ENCODE measurements at places on chromosomes 1 and 21.

DNA sequence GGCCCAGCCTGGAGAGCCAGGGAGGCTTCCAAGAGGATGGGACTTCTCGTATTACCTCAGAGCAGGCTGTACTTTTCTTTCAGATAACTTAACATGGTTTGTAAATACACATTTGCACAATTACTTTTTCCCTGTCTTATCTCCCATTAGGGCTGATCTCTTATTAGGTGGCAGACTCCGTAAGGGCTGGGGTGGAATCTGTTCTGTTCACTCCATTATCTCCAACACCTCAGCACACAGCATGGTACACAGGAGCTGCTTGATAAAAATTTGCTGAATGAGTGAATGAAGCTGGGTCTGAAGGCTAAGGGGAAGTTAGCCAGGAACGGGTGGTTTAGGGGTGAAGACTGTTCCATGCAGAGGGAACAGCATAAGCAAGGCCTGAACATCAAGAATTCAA lies 48.9 kb downstream of the LDLRAD2 start:
- no peak for DNase-seq

DNA sequence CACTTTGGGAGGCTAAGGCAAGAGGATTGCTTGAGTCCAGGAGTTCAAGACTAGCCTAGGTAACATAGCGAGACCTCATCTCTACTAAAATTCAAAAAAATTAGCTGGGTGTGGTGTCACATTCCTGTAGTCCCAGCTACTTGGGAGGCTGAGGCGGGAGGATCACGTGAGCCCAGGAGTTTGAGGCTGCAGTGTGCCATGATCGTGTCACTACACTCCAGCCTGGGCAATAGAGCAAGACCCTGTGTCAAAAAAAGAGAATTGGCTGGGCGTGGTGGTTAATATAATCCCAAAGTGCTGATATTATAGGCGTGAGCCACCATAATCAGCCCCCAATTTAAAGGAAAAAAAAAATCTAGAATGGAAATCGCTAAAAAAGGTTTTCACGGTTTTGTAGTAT lies 7.0 kb downstream of the MACO1 start:
- DNase-seq: no peak

GRCh38 chr1:99676876-99677275 lies 31.0 kb downstream of the PALMD start:
- no peak for DNase-seq

- DNase-seq: no peak
Observed at GRCh38 chr1:202694314-202694713, 15.9 kb downstream of the SYT2 start.

DNA sequence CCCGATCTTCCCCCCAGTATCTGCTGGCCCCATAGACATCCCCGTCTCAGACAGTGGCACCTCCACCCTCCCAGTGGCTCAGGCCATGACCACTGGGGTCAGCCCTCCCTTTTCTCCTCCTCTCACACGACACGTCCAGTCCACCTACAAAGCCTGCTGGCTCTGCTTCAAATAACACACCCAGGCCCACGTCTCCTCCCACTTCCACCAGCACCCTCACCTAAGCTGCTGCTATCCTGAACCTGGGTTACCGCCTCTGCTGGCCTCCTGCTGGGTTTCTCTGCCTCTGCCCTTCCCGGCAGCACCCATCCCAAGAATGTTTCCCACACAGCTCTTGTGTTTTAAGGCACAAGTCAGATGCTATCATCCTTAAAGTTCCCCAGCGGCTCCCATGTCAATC lies 26.0 kb downstream of the MX2 start:
- no peak for DNase-seq

DNA sequence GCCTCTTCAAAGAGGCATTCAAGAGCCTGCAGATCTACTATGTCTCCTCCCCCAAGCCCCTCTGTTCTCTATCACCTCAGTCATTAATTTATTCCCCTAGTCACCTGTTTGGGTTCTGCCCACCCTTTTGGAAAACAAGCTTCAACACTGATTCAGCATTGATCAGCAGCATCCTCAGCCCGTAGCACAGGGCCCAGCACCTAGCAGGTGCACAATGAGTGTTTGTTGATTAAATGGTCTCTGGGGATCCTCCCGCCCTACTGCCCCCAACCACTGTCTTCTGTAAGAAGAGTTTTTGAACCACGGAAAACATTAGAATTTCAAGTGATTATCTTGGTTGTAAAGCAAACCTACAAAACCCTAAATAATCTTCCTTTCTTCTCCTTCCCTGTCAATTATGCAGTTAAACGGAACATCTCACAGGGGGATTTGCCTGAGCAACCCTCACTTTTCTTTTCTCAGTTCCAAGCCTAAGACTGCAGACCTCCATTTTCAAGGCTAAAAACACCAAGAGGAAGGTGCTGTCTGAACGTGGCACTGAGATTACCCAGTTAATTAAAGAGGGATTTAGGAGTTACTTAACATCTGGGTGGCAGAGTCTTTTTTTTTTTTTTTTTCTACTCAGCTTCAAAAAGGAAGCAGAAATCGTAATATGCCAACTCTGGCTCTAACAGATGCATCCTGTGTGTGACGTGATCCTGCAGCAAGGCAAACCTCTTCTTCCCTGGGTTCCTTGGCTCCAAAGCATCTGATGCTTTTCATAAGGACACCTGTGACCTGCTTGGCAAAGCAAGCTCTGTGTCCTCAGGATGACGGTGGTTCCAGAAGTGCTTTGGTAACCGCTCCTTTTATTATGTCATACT lies 163.0 kb downstream of the KAZN start:
- DNase-seq: no peak

GRCh38 chr1:230230948-230231773 lies 164.1 kb downstream of the GALNT2 start:
- no peak for DNase-seq

GRCh38 chr1:224407571-224408293 lies 26.9 kb downstream of the WDR26 start:
- no peak for DNase-seq

DNA sequence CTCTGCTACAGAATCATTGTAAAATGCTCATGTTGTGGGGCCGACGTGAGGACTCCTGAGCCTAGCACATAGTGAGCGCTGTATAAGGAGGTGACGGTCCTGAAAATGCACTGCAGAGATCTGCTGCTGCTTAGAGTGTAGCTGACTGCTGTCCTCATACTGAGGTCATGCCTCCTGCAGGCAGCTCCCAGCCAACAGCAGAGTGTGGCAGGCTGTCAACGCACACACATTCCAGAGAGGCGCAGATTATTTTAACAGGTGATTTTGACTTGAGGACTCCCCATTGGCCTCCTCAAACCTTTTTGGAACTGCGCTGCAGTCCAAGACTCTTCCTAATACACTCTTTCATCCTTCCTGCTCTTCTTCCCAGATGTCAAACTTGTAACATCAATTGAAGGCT lies 119.8 kb upstream of the KCNJ6 start:
- DNase-seq: no peak

DNA sequence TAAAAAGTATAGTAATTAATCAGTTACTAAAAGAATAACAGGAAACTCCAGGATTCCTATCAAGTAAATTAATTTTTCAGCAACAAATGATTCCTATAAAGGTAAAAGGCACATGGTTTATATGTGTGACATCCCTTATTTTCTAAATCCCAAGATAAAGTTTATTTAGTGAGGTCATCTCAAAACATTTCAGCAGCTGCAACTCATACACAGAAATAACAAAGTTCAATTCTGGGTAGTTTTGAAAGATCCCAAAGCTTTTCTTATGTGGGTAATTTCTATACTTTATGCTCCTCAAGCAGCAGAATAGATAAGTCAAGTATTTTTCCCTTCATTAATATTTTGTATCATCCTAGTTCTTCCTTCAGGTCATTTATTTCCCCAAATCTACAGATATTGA lies 117.7 kb downstream of the EIF4G3 start:
- no peak for DNase-seq

DNA sequence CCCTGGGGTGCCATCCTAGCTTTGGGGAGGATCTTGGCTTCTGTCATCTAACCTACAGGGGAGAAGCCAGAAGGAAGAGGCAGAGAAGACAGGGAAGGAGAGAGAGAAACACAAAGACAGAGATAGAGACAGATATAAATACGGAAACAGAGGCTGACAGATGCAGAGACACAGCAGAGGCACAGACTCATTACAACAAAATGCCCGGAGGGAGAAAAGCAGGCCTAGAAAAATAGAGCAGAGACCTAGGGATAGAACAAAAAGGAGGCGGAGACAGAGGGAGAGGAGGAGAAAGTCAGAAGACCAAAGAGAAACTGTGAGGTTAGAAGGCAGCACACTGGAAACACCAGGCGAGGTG lies 1.9 kb downstream of the PEAR1 start:
- DNase-seq: no peak

- no peak for DNase-seq
Observed at GRCh38 chr1:42679364-42679983, 2.7 kb upstream of the YBX1 start.

DNA sequence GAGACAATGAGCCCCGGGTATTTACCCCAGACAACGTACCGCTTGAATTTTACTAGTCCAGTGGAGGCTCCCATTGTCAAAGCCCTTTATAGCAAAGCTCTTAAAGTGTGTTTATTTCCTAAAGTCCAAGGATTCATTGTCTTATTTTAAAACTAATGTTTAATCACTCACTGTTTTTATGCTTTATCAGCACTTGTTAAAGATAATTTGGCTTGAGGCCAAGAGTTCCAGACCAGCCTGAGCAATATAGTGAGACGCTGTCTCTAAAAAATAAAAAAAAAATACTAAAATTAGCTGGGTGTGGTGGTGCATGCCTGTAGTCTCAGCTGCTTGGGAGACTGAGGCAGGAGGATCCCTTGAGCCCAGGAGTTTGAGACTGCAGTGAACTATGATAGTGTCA lies 202.8 kb downstream of the RYR2 start:
- DNase-seq: no peak

GRCh38 chr1:115794976-115795639 lies 26.6 kb upstream of the CASQ2 start:
- no peak for DNase-seq

- DNase-seq: peak; percentile 22
Observed at GRCh38 chr1:86788300-86789206, 84.2 kb downstream of the SH3GLB1 start.

GRCh38 chr21:16983420-16983819 lies 529.4 kb upstream of the CXADR start:
- no peak for DNase-seq

DNA sequence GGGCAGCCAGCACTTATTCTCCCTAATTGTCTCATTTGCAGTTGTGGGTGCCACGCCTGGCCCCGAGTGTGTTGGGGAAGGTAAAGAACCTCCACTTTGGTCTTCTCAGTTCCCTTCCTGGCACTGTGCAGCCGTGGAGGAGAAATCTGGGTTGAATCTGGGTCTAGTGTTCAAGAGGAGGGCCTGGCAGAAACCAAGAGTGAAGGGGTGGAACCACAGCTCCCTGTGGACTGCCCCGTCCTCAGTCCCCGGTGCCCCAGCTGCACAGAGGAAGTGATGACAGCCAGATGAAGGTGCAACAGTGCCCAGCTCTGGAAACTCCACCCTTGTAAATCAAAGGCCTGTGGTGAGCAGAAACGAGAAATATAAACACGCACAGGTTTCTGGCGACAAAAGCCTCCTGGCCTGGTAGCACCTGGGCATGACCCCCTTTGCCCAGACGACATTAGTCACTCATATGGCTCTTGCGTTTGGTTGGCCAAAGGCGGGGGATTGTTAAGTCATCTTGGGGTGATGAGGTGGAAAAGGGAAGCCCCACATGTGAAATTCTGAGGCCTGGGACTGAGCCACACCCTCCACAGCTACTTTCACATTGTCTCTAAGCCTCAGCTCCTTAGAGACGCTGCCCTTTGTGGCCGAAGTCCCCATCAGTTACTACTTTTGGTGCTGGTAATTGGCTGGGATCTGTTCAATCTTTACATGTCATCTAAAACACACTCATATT lies 4.2 kb upstream of the ECE1 start:
- no peak for DNase-seq

GRCh38 chr1:87362834-87363426 lies 34.2 kb downstream of the LMO4 start:
- no peak for DNase-seq

- DNase-seq: no peak
Observed at GRCh38 chr1:227885648-227886502, 61.9 kb downstream of the WNT9A start.

- DNase-seq: no peak
Observed at GRCh38 chr21:43331962-43332828, 94.7 kb downstream of the SIK1 start.

GRCh38 chr1:156804572-156805243 lies 11.9 kb downstream of the SH2D2A start:
- DNase-seq: peak; percentile 81

DNA sequence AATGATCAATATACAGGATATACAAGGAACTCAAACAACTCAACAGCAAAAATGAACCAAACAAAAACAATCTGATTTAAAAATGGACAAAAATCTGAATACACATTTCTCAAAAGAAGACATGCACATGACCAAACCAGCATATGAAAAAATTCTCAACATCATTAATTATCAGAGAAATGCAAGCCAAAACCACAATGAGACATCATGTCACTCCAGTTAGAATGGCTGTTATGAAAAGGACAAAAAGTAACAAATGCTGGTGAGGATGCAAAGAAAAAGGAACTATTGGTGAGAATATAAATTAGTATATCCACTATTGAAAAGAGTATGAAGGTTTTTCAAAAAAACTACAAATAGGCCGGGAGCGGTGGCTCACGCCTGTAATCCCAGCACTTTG lies 42.0 kb downstream of the FCRL3 start:
- DNase-seq: no peak

DNA sequence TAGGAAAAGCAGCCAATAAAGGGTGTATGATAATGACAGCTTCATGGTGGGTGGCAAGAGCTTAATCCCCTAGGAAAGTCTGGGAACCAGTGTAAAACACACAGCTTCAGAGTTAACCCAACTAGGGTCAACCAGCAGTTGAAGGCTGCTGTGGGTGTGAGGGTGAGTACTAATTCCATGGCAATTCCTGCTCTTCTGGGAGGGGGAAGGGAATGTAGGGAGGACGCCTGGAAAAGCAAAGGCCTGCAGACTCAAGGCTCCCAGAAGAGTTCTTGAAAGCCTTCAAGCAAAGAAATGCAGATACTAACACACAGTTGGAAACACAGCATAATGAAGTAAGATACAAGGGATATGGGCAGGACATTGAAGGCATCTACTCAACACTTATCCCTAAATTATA lies 28.1 kb downstream of the TTLL7 start:
- DNase-seq: no peak

DNA sequence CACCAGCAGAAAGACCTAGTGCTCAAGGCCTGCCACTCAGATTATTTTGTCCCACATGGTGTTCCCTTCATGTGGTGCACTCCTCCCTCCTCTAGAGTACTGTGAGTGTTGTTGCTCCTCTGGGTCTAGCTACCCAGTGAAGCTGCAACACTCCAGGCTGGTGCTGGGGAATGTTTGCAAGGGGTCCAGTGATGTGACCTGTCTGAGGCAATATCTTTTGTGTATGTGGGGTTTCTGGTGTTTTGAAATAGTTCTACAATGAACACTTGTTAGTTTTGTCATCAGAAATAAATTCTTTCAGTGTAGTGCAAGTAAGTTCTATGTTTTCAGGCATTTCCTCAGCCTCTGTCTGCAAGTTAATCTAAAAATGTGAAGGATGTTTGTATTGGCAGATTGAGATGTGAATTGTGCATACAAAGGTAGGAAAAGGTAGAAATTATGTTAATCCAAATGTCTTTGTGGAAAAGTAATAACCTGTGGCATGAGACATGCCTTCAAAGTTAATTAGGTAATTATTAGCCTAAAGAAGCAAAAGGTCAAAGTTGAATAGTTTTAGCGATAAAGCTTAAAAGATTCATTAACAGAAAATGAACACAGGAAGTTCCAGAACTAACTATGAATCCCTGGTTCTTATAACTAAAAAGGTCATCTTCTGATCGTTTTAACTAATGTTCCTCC lies 616.8 kb downstream of the LTN1 start:
- no peak for DNase-seq

All from NCI-H2107 (cell line).